ENCODE measurements at places on chromosomes 2 and 18.

DNA sequence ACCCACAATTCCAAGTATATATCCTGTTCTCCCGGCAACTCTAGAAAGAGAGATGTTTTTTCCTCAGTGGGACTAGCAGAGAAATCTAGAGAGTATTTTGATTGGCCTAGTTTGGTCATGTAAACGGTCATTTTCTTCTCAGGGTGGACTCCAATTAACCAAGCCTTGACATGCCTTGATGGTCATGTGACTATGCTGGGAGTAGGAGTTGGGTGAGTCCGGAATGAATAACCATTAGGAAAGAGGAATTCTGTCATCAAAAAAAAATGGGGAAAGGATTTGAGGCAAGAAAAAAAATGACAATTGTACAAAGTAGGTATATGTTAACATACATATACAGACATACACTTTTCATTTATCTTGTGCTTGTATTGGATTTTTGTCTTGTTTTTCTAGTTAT, 248.2 kb upstream of the CDH20 start:
- DNase-seq = no peak

DNA sequence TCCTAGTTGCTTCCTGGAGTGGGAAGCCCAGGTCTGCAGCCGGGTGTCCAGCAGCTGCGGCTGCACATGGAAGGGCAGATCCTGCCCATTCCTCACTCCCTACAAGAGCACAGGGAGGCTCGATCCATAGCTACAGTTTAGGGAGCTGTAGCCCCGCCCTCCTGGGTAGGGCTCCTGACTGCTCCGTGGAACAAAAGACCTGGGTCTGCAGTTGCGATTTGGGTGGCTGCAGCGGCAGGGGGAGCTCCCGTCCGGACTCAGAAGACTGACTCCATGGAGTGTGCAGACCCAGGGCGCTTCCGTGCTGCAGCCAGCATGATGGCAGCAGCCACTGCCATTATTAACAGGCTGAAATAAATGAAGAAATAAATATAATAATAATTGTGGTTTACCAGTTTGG, 157.3 kb downstream of the CTNNA2 start:
- DNase-seq = no peak

GRCh38 chr2:230343747-230344146, 16.8 kb downstream of the SP140L start:
- no peak for DNase-seq

GRCh38 chr2:158903711-158904405, 64.6 kb upstream of the TANC1 start:
- no peak for DNase-seq

- DNase-seq = no peak
These were observed 450.7 kb upstream of the PIK3C3 start for GRCh38 chr18:41504316-41504715.

DNA sequence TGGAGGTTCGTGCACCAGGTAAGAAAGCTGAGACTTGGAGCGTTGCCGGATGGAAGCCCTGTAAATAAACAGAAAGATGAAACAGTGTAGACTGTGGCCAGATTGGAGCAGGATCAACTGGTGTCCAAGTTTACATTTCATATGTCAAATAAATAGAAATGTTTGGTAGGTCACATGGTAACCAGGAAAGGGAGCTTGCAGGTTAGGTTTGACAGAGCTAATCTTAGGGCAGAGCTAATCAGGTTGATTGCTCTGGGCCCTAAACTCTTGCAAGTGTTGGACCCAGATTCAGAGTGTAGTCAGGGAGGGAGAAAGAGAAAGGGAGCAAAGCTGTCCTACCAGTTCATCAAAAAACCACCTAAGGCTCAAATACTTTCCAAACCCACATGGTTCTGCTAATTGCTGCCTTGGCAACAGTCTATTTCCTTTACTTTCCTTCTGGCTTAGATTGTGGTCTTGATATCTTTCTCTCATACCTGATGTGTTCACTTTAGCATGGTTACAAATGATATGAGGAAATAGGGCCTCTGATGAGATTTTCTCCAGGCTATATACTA, 63.2 kb downstream of the G6PC2 start:
- no peak for DNase-seq

DNA sequence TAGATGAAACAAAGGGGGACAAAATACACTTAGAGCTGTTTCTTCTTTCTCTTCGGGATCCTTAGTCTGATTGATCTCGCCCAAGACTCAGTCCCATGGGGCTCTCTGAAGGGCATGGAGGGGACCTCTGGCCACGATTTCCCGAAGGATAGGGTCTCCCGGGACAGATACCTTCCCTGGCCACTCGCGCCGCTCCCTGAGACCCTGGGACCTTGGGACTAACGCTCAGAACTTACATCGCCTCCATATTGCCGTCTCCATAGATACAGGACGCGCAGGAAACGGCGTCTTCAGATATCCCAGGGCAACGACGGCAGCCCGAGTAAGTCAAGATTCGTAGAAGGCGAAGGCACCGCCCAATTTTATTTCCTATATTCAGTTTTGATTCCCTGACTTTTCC, at the start of gene CFAP65:
TSS of gene CFAP65 (minus strand) at position 265 of the 400 bp plus-strand sequence. CDS start 2,468 bp downstream, outside the sequence.
- peak; percentile 74 for DNase-seq

GRCh38 chr2:220334210-220334609, 706.8 kb downstream of the SLC4A3 start:
- no peak for DNase-seq

GRCh38 chr2:48315896-48316194, 214.1 kb upstream of the STON1 start:
- DNase-seq = peak; percentile 26

- DNase-seq = no peak
These were observed 37.4 kb downstream of the ANKMY1 start for GRCh38 chr2:240520130-240520973.

GRCh38 chr2:203280428-203281064, 41.7 kb downstream of the CYP20A1 start:
- no peak for DNase-seq

DNA sequence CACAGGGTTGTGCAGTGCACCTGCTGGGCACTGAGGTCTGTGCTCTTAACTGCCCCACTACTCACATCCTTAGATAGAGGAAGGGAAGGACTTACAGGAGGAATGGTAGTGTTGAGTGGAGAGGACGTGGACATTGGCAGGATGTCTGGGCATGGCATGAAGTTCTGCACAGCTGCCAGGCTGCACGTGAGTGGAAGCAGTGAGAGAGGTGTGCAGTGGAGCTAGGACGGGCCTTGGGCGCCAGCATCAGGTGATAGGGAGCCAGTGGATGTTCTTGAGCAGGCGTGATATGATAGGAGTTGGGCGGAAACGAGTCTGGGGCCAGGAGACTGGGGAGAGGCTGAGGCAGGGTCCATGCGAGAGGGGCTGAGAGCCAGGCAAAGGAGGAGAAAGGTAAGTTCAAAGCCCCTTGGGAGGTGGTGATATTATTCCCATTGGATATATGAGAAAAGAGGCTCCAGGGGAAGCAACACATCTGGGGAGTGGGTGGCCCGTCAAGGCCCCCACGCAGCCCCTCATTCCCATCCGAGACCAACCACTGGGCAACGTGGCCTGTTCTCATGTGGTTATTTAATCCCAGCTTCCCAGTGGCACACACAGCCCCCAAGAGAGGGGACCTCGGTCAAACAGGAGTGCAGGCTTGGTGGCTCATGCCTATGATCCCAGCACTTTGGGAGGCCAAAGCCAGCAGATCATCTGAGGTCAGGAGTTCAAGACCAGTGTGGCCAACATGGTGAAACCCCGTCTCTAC, 45.7 kb upstream of the SNED1 start:
- DNase-seq = no peak

GRCh38 chr18:37805773-37806404, 240.3 kb upstream of the CELF4 start:
- no peak for DNase-seq
